Activated CD4-positive, alpha-beta T cell treated with anti-CD3 and anti-CD28 coated beads, Interleukin-2, amount 50 U/mL, for 4 hours (primary cell): ENCODE measurements at places on chromosomes 3 and 15.

GRCh38 chr15:43800286-43801141, at the start of gene HYPK:
Gene HYPK (plus strand): TSS chr15:43800599. CDS start chr15:43800623, 24 bp downstream.
- DNase-seq: peak; percentile 92

- DNase-seq: no peak
These were observed 43.2 kb upstream of the CD47 start for GRCh38 chr3:108133858-108134554.

DNA sequence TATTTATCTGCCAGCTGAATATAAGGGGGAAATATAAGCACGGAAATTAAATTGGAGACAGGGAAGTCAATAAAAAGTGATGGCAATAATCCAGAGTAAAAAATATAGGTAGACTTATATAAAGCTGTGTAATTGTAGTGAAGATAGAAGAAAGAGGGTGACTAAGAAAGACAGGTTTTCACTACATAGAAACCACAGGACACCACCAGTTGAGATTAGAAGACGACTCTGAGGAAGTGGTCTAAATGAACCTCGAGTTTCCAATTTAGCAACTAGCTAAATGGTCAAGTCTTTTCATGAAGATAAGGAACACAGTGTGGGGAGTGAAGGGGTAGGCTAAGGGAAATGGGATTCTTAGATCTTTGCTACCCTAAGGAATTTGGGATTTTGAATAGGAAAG, 188.8 kb upstream of the ARL6 start:
- no peak for DNase-seq

- DNase-seq: no peak
These were observed 316.8 kb upstream of the GBE1 start for GRCh38 chr3:82078246-82078645.

DNA sequence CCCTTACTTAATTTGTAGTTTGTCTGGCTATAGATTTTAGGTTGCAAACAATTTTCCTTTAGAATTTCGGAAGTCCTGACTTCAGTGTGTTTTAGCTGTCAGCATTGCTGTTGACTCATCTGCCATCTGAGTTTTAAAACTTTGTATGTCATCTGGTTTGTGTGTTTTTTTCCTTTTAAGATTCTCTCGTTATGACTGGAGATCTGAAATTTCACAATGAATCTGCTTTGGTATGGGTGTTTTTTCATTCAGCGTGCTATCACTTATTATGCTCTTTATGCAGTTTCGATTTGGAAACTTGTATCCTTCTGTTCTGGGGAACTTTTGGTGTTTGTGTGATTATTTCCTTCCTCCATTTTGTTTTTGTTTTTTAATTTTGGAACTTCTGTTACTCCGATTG, 53.7 kb upstream of the ZNF280D start:
- no peak for DNase-seq

DNA sequence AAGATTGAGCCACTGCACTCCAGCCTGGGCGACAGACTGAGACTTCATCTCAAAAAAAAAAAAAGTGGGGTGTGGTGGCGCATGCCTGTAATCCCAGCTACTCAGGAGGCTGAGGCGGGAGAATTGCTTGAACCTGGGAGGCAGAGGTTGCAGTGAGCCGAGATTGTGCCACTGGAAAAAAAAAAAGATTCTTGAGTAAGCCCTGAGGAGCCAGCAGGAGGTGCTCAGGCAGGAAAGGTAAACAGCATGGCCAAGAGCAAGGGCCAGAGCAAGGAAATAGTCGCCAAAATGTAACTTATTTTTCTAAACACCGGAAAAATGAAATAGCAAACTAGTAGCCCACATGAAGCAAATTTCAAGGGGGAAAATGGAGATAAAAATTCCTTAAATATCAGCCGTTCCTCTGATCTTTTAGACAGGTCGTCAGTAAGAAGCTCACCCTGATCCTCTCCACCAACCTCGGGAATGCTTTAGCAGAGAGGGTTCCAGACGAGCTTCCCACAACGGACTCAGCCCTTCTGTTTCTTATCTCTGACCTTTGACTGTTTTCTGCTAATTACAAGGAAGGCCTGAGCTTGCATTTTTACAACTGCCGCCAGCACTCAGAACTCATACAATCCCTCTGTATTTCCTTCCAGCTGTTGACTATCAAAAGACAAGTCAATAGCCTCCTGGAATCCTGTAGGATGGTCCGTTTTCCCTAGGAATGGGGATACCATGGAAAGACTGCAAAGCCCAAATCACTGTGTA, 45.0 kb upstream of the AKAP13 start:
- no peak for DNase-seq

DNA sequence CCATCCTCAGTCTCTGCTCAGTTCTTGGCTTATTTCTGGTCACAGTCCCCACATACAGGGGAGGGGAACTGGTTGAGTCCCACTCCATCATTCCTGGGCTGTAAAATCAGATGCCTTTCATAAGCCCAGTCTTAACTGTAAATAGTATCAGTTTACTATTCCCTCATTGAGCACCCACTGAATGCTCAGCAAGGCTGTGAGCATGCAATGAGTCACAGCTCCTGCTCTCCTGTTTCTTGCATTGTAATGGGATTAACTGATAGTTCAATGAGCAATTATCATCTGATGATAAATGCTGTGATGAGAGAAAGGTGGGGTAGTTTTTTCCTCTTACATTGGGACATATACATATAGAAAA, 113.6 kb upstream of the TPM1 start:
- DNase-seq: no peak
